Effector memory CD8-positive, alpha-beta T cell (primary cell): ENCODE measurements at places on chromosomes 6 and 20.

DNA sequence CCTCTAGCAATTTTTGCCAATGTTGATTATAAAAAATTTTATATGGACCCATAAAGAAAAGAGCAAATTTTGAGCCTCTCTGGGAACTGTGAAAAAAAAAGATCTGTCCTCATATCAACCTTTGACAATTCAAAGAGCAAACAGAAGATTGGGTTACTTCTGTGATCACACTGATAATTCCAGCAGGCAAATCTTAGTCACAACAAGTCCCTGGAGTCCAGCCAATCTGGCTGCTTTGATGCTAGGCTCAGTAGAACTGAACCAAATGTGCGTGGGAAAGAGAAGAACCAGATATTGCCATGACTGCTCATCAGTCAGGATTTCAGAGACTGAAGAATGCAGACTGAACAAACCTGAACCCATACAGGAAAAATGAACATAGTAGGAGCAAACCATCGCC lies 438.4 kb upstream of the FLRT3 start:
- no peaks in the 10 kb centered on the region for H3K4me1 ChIP-seq
- H3K4me3 ChIP-seq, result no peak overlapping the region
- no peaks in the 10 kb centered on the region for H3K36me3 ChIP-seq
- no peak overlapping the region for H3K27ac ChIP-seq
- DNase-seq, result no peak
- H3K27me3 ChIP-seq, result no peaks in the 10 kb centered on the region

- peaks cover 61% of the 10 kb centered on the region for H3K4me1 ChIP-seq
- DNase-seq, result no peak
- H3K27ac ChIP-seq, result no peak overlapping the region
- no peaks in the 10 kb centered on the region for H3K27me3 ChIP-seq
- H3K36me3 ChIP-seq, result no peaks in the 10 kb centered on the region
Measured at GRCh38 chr6:129694036-129694435, 15.9 kb downstream of the ARHGAP18 start.

DNA sequence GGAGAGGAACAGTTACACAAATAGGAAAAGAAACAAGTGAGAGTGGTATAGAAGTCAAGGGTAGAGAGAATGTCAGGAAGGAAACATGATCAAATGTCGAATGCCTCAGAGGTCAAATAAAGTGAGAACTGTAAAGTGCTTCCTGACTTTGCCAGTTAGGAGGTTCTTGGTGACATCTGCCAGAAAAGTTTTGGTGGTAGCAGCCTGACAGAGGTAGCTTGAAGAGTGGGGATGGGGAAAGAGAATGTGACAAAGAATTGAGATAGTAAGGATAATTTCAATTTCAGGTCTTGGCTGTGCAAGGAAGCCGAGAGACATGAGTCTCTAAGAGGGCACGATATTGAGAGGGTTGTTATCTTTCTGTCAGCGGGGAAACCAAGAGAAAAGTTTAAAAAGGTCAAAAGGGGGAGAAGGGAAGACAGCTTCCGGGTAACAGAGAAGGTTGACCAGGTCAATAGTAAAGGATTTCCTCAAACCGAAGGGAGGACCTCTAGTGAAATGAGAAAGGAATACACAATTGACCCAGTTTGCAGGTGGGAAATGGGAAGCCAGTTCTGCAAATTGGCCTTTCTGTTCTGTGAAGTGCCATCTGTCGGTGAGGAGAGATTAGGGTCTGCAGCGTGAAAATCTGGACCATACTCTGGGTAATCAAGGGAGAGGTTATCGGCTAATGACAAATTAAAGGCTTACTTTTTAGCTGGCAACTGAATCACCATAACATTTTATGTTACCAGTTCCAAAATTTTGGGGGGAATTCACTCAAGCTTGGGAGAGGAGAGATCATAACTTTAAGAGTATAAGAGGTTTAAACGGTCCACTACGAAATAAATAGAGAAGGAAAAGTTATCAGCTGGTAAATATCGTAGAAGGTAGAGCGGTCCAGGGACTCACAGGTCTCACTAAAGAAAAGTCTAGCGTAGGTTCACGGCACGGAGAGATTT lies 973 bp upstream of the BRD2 start:
- peak overlapping the region; percentile 94 for H3K27ac ChIP-seq
- peaks cover 45% of the 10 kb centered on the region for H3K4me1 ChIP-seq
- no peak for DNase-seq

DNA sequence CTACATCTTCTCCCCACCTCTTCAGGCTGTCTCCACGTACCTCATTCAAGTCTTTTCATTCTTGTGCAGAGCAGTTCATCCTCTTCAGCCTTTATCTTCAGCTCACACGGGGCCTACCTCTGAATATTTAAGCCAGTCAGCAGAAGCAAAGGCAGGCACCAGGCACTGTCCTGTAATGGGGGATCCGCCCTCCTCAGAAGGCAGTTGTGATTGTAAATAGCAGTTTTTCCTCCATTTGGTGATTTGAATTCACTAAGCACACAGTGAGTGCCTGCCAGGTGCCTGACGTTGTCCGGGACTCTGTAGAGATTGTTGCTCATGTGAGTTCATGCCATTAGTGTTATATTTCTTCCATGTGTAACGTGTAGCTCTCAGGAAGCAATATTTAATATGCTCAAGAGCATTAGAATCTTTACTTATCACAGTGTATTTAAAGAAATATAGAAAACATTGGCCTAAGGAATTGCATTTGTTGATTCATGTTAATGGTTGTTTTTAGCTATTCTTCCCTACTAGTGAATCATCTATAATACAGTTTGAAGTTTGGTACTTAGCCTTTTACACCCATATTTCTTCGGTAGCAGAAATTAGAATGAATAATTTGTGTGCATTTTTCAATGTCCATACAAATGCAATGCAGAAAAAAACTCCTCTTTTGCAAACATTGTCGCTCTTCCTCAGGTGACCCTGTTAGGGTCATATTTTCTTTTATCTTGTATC lies 17.9 kb downstream of the BPHL start:
- H3K27ac ChIP-seq, result no peak overlapping the region
- no peak overlapping the region for H3K4me3 ChIP-seq
- no peaks in the 10 kb centered on the region for H3K4me1 ChIP-seq
- no peak for DNase-seq
- H3K27me3 ChIP-seq, result no peaks in the 10 kb centered on the region

- peaks cover 53% of the 10 kb centered on the region for H3K27me3 ChIP-seq
- H3K36me3 ChIP-seq, result peaks cover 3% of the 10 kb centered on the region
- H3K27ac ChIP-seq, result no peak within 1 kb of the TSS
- DNase-seq, result no peak
- H3K4me3 ChIP-seq, result no peak within 1 kb of the TSS
Measured at GRCh38 chr6:133241086-133241900, at the start of gene EYA4. Gene EYA4, plus strand, starts transcription at chr6:133241357. Its CDS starts 33,424 bp downstream, at chr6:133274781.

GRCh38 chr6:13461805-13462204 lies 25.6 kb downstream of the GFOD1 start:
- peaks cover 44% of the 10 kb centered on the region for H3K4me1 ChIP-seq
- DNase-seq, result no peak
- H3K27me3 ChIP-seq, result no peaks in the 10 kb centered on the region
- H3K27ac ChIP-seq, result peak overlapping the region; percentile 32
- H3K4me3 ChIP-seq, result no peak overlapping the region

GRCh38 chr20:7029019-7029418 lies 261.5 kb downstream of the BMP2 start:
- no peaks in the 10 kb centered on the region for H3K27me3 ChIP-seq
- no peak overlapping the region for H3K4me3 ChIP-seq
- no peak for DNase-seq
- no peaks in the 10 kb centered on the region for H3K4me1 ChIP-seq
- H3K36me3 ChIP-seq, result no peaks in the 10 kb centered on the region
- H3K27ac ChIP-seq, result no peak overlapping the region

GRCh38 chr6:170124150-170124549 lies 166.7 kb downstream of the DLL1 start:
- DNase-seq, result no peak
- H3K27me3 ChIP-seq, result peaks cover 22% of the 10 kb centered on the region
- no peaks in the 10 kb centered on the region for H3K4me1 ChIP-seq
- H3K4me3 ChIP-seq, result no peak overlapping the region
- no peak overlapping the region for H3K27ac ChIP-seq

- DNase-seq, result no peak
- H3K27me3 ChIP-seq, result no peaks in the 10 kb centered on the region
- H3K36me3 ChIP-seq, result no peaks in the 10 kb centered on the region
- no peak overlapping the region for H3K4me3 ChIP-seq
- H3K27ac ChIP-seq, result no peak overlapping the region
Measured at GRCh38 chr6:129844118-129844891, 16.8 kb downstream of the TMEM244 start.

- no peak for DNase-seq
- no peaks in the 10 kb centered on the region for H3K36me3 ChIP-seq
- no peaks in the 10 kb centered on the region for H3K27me3 ChIP-seq
- no peak overlapping the region for H3K4me3 ChIP-seq
- no peak overlapping the region for H3K27ac ChIP-seq
- no peaks in the 10 kb centered on the region for H3K4me1 ChIP-seq
Measured at GRCh38 chr20:7090001-7090400, 322.5 kb downstream of the BMP2 start.

DNA sequence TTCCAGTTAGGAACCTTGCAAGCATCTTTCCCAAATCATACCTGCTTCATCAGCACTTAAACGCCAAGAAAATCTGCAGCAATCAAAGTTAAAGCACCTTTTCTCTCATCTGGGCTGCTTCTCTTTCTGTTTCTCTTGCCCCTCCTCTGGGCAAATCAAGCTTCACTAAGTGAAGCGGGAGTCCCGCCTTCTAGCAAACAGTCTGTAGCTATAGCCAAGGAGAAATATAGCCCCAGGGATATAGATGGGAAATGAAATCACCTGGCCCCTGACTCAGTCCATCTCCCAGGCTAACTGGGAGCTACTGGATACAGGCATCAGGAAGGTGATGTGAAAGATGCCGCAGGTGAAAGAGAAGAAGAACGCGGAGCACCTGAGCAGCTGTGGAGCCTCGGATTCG lies 481.9 kb downstream of the C6orf118 start:
- H3K36me3 ChIP-seq, result no peaks in the 10 kb centered on the region
- no peaks in the 10 kb centered on the region for H3K4me1 ChIP-seq
- H3K27me3 ChIP-seq, result no peaks in the 10 kb centered on the region

DNA sequence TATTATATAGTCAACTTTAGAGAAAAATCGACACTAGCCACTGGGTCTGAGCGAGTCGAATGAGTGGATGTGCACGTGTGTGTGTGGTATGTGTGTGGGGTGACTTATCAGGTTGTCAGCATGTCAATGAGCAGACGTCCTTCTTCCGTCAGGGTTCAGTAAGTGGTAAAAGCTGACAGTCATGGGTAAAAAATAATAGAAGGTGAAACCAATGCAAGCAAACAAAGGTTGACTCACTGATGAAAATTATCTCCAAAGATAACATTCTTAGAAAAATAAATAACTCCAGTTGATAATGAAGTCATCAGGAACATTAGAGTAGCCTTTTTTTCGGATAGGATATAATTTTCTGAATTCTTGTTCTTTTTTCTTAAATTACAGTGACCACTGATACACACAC lies 243.8 kb upstream of the FOXQ1 start:
- no peak overlapping the region for H3K27ac ChIP-seq
- DNase-seq, result no peak
- H3K27me3 ChIP-seq, result peaks cover 30% of the 10 kb centered on the region
- H3K4me3 ChIP-seq, result no peak overlapping the region
- no peaks in the 10 kb centered on the region for H3K4me1 ChIP-seq

DNA sequence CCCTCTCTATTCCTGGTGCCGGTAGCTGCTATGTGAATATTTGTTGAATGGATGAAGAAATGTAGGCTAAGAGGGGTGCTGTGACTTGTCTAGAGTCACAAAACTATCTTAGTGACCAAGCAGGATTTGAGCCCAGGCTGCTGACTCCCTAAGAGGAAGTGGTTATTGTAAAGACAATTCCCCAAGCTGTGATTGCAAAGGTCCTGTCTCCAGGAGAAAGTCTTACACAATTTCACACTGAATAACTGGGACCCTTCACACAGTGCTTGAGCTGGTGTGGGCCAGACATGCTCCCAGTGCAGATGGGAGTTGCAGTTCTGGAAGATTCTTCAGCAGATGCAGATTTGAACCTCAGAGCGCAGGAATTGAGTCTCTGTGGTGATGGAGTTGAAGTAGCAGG lies 38.1 kb downstream of the IYD start:
- H3K4me1 ChIP-seq, result no peaks in the 10 kb centered on the region
- no peaks in the 10 kb centered on the region for H3K36me3 ChIP-seq
- peaks cover 64% of the 10 kb centered on the region for H3K27me3 ChIP-seq

DNA sequence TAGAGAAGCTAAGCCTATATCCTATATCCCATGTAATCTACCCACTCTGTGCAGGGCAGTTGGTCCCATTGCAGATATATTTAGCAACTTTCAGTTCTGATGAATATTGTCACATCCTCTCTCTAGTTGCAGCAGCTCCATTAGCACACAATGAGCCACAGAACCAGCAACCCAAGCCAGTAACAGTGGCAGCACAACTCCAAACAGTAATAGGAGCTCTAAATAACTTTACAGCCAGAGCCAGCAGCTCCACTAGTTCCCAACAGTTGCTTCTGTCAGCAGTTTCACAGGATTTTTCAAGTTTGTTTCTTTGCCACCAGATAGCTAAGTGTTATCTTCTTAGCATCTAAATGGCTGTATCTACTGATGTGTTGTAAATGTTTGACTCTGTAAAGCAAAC lies 490.8 kb downstream of the HTR1B start:
- H3K36me3 ChIP-seq, result no peaks in the 10 kb centered on the region
- DNase-seq, result no peak
- no peaks in the 10 kb centered on the region for H3K27me3 ChIP-seq
- no peak overlapping the region for H3K4me3 ChIP-seq
- no peak overlapping the region for H3K27ac ChIP-seq
- no peaks in the 10 kb centered on the region for H3K4me1 ChIP-seq

DNA sequence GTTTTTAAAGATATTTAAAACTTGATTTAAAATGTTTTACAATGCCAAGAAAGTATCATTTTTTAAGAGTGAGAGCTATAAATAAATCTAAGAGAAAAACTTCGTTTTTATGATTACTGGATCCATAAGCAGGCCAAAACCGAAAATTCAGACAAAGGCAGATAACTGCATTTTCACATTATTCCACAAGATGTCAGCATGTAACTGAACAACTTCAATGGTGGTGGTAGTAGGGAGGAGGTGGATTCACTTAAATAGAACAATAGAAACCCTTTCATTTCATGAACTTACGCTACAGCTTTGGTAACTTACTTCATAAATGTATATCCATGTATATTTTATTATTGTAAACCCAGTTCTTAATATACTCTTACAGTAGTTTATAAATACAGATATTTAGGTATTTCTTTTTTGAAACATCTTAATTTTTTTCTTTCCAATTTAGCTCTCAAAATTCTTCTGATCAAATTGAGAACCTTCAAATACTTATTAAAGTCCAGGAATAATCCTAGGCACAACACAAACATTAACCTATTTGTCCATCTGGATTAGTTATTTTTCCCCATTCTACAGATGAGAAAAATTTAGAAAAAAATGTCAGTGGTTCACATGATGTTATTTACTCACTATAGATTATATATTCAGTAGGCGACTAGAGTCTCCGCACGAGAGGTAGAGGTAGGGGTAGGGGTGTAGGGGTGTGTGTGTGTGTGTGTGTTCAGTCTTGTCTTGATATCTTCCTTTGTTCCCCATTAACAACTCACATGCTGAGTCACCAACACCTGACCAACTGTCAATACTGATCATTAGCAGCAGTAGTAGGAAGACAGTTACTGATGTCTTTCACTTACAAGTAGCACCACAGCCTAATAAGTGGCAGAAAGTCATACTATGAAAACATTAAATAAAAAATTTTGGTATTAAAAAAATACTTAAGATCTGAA lies 111.5 kb downstream of the ARHGAP18 start:
- no peaks in the 10 kb centered on the region for H3K27me3 ChIP-seq
- no peaks in the 10 kb centered on the region for H3K4me1 ChIP-seq
